T-cell (primary cell): ENCODE measurements at places on chromosomes 11 and 22.

DNA sequence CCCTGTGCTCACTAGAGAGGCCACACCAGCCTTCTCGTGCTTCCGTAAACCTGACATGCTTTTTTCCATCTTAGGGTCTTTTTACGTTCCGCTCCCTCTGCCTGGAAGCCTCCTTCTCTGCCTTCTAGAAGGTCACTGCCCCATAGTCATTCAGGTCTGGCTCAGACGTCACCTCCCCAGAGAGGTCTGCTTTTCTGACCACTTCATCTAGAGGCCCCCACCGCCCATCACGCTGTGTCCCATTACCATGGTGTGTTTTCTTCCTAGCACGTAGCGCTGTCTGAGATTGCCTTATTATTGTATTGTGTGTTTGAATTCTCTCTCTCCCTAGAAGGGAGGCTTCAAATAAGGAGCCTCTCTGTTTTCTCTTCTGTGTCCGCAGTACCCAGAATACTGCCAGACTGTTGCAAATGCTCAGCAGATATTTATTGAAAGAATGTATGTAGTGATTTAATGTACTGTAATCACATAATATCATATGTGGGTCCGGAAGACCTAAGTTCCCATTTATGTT lies 10.0 kb downstream of the TAB1 start:
- no peak overlapping the region for H3K4me3 ChIP-seq
- no peak overlapping the region for H3K27ac ChIP-seq
- peaks cover 31% of the 10 kb centered on the region for H3K4me1 ChIP-seq
- DNase-seq: no peak

DNA sequence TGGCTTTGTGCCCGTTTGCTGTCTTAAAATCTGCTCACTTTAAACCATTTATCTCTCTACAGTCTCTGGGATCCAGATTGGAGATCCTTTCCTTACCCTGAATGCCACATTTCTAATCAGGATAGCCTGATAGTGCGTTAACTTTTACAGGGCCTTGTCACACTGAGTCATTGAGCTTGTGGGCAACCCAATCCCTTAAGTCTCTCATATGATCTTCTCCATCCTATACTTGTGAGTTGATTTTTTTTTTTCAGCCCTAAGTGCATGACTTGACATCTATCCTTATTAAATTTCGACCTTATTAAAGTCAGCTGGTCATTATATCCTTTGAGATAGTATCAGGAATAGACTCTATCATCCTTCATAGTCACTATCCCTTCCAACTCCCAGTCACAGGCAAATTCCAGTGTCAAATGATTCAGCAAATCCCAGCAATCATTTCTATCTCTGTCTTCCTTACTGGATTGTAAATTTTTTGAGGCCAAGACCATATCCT lies 57.7 kb downstream of the TEAD1 start:
- DNase-seq: no peak
- no peak overlapping the region for H3K4me3 ChIP-seq
- H3K27ac ChIP-seq: no peak overlapping the region
- no peaks in the 10 kb centered on the region for H3K36me3 ChIP-seq

DNA sequence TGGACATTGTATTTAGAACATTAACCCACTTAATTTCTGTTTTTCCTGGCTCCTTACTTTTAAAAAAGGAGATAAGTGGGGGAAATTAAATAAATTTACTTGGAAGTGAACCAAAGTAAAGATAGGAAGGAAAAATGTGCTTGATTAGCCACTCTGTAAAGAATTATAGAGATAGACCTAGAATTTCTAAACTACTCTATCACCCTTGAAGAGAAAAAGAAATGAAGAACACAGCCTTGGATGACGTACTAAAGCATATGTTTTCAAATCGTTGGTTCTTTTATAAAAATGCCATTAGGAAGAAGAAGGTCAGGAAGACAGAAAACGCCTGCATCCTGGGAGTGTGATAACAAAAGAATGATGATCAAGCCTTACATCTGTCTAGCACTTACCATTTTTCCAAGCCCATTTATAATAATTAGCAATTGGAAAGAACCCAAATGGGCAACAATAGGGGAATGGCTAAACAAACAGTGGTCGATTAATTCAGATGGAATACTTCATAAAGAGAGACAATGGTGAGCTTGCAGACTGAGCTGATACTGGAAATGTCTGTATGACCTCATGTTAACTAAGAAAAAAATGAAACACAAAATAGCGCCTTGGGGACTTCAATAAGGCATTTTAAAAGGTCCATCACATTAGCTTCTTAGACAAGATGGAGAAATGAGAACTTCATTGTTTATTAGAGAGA lies 81.0 kb upstream of the LRRC55 start:
- DNase-seq: no peak
- H3K27ac ChIP-seq: no peak overlapping the region
- H3K4me3 ChIP-seq: no peak overlapping the region
- no peaks in the 10 kb centered on the region for H3K36me3 ChIP-seq

GRCh38 chr22:47177334-47177815 lies 414.9 kb downstream of the TBC1D22A start:
- no peak overlapping the region for H3K27ac ChIP-seq
- no peak overlapping the region for H3K4me3 ChIP-seq
- H3K36me3 ChIP-seq: peaks cover 9% of the 10 kb centered on the region
- H3K4me1 ChIP-seq: no peaks in the 10 kb centered on the region
